ENCODE measurements at places on chromosomes 4 and X.

- no peak for DNase-seq
Observed at GRCh38 chr4:75004755-75005668, 72.1 kb downstream of the PARM1 start.

GRCh38 chr4:152189451-152190179 is 346.3 kb downstream of the FBXW7 start:
- DNase-seq, result peak; percentile 42

- no peak for DNase-seq
Observed at GRCh38 chrX:88865634-88866033, 118.6 kb downstream of the CPXCR1 start.

GRCh38 chrX:117996918-117997480 is 119.6 kb downstream of the KLHL13 start:
- DNase-seq, result peak; percentile 51

GRCh38 chr4:69858690-69859089 is 1.3 kb downstream of the SULT1E1 start:
- peak; percentile 34 for DNase-seq

GRCh38 chr4:19729886-19730651 is 521.6 kb upstream of the SLIT2 start:
- DNase-seq, result no peak

DNA sequence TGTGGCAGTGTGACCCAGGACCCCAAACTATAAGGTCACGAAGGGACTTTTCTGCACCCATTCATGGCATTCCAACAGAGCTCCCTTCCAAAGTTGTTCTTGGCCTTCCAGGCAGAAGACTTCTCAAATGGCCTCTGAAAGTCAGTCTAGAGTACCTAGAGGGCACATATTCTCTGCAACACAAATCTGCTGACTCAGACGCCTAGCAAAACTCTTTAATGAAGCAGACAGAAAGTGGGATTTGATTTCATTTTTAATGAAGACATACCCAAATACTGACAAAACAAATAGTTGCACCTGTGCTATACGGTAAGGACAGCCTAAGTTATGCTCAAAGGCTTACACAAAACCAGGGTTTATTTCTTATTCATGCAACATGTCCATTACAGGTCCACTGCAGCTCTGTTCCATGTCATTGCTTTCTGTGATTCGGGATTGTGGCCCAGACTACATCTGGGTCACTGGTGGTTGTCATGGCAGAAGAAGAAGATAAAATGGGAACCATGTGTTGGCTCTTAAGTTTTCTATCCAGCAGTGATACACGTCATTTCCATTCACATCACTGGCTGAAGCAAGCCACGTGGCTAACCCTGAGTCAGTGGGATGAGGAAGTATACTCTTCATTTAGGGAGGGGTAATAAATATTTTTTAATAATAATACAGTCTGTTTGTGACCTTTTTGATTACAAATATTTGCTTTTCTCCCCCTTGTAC is 57.7 kb downstream of the NAT8L start:
- DNase-seq, result no peak

- peak; percentile 84 for DNase-seq
Observed at GRCh38 chr4:25927361-25928195, 13.6 kb downstream of the SMIM20 start.

DNA sequence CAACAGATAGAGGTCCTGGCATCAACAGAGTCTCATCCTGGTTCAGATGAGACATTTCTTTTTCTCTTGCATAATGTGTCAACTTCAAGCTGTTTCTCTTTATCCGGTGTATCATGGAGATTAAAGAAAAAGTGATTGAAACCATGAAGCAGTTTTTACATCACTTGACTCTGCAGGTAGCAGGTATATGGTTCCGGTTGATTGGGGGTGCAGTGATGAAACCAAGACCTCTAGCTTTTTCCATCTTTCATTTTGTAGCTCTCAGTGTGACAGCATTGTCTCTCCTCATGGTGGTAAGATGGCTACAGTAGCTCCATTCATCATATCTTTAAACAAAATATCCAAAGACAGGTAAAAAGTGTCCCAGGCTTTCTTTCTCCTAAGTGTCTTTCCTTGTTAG is 2.4 kb upstream of the HOPX start:
- DNase-seq, result no peak

DNA sequence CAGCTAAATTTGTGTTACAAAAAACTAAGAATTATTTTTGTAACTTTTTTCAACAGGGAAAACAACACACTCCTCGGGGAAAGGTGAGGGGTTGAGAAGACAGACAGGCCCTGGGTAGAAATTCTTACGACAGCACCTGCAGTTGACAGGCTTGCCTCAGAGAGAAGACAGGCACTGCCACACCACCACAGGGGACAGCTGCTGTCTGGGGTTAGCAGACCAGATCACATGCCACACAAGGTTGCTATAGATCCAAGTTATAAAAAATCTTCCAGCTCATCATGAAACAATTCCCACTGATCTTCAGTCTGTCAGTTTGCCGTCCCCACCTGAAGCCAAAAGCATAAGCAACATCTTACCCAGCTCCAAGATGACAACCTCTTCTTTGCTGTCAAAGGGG is 143.2 kb upstream of the ZCCHC13 start:
- DNase-seq, result no peak

- no peak for DNase-seq
Observed at GRCh38 chr4:6873291-6873690, 36.3 kb upstream of the TBC1D14 start.

- DNase-seq, result no peak
Observed at GRCh38 chrX:150602743-150603142, 34.3 kb downstream of the MTM1 start.

DNA sequence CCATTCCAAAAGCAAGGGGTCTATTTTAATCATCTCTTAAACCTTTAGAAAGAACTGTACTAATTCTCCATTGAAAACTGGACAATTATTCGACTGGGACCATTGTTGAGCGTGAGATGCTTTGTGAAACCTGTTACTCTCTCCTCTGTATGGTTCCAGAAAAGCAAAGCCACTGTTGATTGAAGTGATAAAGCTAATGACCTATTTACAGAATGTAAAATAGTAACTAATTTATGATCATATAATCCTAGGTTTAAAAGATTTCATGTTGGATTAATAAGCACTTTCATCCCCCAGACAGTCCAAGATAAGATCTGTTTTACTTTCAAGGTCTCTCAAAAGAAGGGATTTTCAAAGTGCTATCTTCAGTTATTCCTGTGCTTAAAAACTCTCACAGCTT is 614.5 kb downstream of the TMA16 start:
- DNase-seq, result no peak

DNA sequence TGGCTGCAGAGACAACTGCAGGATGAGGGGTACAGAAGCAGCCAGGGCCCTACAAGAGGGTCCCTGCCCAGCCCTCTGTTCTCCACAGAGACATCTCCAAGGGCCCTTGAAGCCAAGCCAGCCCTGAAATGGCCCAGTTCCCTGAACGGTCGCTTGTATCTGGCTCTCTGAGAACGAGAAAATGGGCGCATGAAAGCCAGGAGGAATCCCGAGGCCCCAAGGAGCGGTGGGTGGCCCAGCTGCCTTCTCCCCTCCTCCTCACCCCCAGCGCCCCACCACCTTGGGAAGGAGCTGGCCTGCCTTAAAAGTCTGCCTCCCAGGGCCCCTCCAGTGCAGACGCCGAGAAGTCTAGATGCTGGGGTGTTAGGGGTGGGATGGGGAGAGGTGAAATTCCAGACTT is 5.7 kb downstream of the ZNF185 start:
- no peak for DNase-seq

DNA sequence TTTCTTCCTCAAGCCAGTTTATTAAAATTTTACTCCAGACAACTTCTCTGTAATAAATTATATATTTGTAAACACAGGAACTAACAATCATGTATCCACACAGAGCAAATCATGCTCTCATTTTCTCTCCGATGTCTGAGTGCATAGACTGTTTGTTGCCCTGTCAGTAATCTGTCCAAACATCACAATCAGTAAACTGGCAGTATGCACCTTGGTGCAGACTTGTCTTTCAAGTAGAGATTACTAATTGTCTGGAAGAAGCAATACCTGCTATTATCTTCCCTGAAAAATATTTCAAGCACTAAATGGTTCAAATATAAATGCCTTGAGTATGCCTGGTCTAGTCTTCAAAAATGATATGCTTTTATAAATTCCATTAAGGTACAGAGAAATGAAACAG is 1260.9 kb downstream of the C4orf33 start:
- no peak for DNase-seq

- DNase-seq, result peak; percentile 49
Observed at GRCh38 chrX:115562480-115562847, 1.5 kb downstream of the PLS3 start.

DNA sequence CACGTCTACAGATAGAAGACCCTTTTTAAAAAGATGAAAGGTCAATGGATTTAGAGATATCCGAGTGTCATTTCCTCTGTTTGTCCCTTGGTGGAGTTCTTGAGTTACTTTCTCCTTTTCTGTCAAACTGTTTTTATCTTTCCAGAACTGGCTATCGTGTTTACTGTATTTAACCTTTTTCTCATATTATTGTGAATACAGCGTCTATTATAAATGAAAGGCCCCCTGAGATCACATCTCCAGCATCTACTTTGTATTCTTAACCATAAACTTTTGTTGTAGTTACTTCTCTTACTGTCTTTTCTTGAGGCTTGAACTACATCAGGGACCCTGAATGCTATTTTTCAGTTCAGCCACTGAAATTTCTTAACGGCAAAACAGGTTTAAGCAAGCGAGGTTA is 4.0 kb upstream of the PCDH7 start:
- DNase-seq, result peak; percentile 41

GRCh38 chr4:72031868-72032608 is at the start of gene NPFFR2:
Gene NPFFR2, plus strand, starts transcription at chr4:72032000. Its CDS starts 96,592 bp downstream, at chr4:72128592.
- DNase-seq, result no peak

DNA sequence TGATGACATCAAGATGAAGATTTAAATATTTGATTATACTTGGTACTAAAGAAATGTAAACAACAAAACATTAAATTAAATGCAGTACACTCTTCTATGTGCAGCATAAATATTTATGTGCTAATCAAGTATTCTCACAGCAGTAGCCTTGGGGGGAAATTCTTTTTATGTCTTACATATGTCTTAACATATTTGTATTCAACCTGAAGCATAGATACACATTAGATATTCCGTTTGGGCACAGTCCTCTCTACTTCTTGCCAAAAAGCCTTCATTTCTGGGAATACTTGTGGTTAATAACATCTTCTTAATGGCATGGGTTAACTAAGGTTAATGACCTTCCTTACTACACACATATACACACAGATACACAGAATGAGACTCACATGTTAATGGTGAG is 19.8 kb downstream of the TMPRSS11F start:
- no peak for DNase-seq

DNA sequence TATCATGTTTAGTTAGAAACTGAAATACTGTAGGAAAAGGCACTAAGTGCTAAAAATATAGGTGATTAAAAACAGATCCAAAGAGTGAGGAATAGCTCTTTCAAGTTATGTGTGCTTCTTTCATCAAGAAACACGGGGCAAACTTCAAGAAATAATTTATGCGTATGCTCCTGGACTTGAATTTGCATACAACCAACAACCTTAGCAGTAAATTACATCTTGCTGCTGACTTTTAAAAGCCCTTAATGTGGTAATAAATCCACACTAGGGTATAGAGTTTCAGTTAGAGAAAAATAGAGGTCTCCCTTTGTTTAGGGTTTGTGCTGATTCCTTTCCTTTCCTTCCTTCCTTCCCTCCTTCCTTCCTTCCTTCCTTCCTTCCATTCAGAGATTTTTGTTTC is 94.5 kb upstream of the GC start:
- DNase-seq, result no peak

DNA sequence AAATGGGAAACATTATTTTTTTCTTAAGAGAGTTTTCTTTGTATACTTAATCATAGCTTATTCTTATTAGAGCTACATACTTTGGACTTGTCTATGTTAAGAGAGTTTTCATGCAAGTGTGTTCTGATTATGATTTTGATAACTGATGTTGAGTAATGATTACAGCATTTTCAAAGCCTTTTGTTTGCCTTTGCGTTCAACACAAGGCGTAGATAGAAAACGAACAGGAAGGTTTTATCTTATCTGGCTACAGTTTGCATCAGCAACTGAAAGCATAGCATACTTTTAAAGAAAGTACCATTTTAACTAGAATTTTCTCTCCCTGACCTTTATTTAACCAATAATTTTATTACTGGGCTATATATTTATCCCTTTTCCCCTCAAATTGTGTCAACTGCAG is 51.6 kb upstream of the PDLIM5 start:
- no peak for DNase-seq

GRCh38 chr4:23890369-23891063 is 669 bp upstream of the PPARGC1A start:
- no peak for DNase-seq

DNA sequence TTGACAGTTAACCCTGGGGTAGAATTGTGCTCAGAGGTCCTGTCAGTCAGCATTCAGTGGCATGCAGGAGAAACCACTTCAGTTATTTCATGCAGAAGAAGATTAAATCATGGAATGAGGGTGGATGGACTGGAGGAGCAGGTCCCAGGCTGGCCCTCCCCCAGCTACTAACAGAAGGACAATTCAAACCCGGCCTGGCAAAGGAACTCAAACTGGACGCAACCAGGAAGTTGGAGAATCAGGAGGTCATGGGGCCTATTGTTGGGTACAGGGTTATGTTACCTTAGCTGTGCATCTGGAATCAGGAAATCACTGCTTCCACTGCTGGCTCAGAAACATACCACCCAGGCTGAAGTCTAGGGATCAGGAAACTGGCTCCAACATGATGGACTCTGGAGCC is 121.4 kb downstream of the GPAT3 start:
- DNase-seq, result no peak

DNA sequence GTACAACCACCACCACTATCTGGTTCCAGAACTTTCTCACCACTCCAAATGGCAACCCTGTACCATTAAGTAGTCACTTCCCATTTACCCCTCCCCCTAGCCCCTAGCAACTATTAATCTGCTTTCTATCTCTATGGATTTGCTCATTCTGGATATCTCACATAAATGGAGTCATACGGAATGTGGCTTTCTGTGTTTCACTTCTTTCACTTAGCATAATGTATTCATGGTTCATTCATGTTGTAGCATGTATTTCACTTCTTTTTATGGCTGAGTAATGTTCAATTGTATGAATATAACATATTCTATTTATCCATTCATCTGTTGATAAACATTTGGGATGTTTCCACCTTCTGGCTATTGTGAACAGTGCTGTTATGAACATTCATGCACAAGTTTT is 104.7 kb downstream of the AMMECR1 start:
- no peak for DNase-seq

GRCh38 chr4:117692538-117692937 is 341.7 kb upstream of the NDST3 start:
- no peak for DNase-seq

DNA sequence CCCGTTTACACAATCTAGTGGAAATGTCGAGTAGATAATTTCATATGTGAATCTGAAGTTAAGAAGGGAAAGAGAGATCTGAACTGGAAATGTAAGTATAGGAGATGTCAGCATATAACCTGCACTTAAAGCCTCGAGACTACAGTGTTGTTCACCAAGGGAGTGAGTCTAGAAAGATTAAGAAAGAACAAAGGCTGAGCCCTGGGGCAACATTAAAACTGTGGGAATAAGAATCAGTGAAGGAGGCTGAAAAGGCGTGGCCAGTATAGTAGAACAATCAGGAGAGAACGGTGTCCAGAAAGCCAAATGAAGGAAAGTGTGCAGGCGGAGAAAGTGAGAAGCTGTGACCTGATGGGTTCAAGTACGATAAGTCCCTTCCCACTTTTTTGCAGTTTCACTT is 118.8 kb upstream of the TENM3 start:
- DNase-seq, result no peak

GRCh38 chr4:120671538-120671937 is 251.0 kb downstream of the PRDM5 start:
- no peak for DNase-seq
